ENCODE measurements at places on chromosomes 16 and 17.

GRCh38 chr16:73287859-73288405 lies 240.0 kb upstream of the ZFHX3 start:
- DNase-seq: no peak

DNA sequence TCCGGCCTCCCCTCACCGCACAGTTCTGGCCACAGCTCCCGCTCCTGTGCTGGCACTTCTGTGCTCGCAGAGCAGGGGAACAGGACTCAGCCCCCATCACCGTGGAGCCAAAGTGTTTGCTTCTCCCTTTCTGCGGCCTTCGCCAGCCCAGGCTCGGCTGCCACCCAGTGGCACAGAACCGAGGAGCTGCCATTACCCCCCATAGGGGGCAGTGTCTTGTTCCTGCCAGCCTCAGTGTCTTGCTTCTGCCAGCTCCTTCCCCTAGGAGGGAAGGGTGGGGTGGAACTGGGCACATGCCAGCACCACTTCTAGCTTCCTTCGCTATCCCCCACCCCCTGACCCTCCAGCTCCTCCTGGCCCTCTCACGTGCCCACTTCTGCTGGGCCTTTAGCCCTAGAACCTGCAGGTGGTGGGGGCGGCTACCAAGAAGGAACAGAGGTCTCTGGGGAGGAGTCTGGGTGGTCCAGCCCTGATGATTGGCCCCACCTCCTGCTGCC lies 645 bp upstream of the ELMO3 start:
- DNase-seq: peak; percentile 19

- no peak for DNase-seq
Observed at GRCh38 chr17:77457572-77458201, 316.9 kb downstream of the SEC14L1 start.

- DNase-seq: no peak
Observed at GRCh38 chr17:21046216-21046615, 3.4 kb upstream of the USP22 start.

DNA sequence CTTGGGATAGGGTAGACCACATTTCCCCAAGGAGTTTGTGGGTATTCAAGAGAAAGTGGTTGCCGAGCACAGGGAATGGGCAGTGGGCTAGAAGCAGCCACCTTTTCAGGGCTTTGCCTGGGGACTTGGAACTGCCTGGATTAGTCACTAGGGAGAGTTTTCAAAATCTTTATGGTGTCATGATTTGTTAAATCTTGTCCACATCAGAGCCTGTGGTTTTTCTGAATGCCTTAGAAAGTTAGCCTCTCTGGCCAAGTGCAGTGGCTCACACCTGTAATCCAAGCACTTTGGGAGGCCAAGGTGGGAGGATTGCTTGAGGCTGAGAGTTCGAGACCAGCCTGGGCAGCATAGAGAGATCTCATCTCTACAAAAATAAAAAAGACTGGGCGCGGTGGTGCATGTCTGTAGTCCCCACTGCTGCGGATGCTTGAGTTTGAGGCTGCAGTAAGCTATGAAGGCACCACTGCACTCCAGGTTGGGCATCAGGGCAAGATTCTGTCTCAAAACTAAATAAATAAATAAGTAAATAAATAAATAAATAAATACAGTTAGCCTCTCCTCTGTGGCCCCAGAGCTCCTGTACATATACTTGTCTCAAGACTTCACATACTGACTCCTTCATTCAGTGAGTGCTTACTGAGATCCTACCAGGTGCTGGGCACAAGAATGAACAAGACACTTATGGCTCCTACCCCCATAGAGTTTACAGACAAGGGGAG lies 76.3 kb upstream of the HNF1B start:
- DNase-seq: no peak

Data from NCI-H2029 treated with DMSO at 0.1 percent for 48 hours (cell line).